ENCODE measurements at places on chromosomes 3 and 15.
A peak's percentile ranks its signal among the peaks of the same experiment; 100 is the strongest.

DNA sequence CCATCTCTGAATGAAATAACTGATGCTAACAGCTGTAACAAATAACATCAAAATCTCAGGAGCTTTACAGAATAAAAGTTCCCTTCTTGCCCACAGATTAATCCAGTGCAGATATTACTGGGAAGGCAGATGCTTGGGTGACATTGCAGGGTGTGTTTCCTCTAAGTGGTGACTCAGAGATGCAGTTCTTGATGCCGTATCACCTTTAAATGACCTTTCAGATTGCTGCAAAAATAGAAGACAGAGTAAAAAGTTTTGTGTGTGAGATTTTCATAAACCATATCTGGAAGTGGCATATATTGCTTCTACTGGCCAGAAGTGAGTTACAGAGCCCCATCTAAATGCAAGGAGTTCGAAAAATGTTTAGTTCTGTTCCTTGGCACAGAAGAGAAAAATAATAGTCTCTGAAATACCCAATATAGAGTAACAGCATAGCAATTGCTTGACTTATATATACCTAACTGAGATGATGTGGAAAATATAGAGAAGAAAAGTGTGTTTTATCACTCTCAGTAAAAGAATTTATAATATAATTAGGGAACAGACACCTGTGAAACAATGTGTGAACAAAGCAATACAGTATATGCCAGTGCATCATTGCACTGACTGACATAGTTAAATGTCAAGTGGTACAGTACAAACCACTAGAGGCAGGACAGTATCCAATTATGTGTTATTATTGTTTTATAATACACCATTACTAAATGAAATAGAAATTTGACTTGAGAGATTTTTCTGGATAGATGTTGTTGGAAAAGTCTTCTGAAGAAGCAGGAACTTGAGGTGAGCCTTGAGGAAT lies 430.7 kb upstream of the CBLB start:
- no peak for DNase-seq

DNA sequence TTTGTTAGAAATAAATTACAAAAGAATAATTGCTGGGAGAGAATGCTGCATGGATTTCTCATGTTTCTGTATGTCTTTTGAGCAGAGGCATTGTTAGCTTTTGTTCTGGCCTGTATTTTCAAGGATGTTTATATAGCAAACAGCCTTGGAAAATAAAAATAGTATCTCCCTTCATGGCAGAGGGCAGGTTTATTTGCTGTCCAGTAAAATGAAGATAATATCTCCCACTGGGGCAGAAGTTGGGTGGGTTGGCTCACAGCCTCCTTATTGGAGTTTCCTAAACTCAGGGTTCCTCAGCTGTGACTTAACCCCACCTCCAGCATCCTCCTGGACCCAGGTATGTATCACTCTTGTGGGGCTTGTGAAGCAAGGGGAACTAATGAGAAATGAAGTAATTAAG lies 43.7 kb upstream of the THSD4 start:
- DNase-seq: no peak

DNA sequence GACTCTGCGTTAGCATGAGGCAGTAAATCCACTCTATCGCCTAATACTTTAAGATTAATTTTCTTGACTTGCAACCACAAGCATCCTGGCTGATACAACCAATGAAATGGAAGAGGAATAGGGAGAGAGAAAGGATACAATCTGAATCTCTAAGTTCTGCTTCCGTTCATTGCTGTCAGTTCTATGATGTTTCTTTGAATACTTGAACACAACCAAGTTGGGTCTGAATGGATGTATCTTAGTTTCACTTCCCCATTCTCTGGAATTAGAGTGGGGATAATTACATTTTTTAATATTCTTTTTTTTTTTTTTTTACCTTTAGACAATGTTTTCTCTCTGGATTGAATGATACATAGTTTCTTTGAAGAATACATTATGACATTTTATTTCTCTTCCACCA lies 22.9 kb downstream of the PDE8A start:
- no peak for DNase-seq

GRCh38 chr15:57592426-57592825 lies 722 bp downstream of the MYZAP start:
- DNase-seq: no peak

GRCh38 chr3:69738315-69738714 lies 949 bp upstream of the MITF start:
- DNase-seq: peak; percentile 1

GRCh38 chr15:89693091-89693490 lies 2.5 kb downstream of the WDR93 start:
- DNase-seq: no peak

DNA sequence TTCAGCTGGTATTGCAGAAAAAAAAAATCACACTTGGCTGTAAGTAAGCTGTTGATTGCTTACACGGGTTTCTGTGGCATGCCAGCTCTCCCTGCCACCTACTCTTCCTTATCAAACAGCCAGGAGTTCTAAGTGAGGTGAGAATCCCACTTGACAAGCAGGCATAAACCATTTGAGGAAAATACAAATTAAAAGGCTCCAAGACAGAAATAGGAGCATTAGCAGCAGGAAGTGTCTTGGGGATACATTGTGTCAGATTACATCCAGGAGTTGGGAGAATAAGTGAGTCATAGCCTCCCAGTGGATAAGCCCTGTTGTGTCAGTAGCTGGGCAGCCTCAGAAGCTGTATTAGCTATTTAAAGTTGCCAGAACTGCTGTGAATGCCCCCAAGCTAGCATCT lies 256.0 kb downstream of the CNTN4 start:
- no peak for DNase-seq

DNA sequence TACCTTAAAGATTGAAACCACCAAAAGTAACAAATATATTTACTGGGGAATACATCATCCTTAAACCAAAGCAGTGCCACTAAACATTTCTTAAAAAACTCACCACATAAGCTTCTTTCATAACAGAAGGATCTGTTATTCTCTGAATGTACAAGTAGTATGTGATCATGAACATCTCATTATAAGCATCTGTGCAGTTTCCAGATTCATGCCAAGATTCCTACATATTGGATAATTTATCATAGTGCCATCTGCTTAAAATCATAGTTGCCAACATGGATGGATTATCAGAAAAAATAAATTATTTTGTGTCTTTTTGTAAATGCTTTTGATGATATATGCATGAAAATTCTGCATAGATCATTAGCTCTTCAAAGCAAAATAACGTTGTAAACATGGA lies 21.8 kb upstream of the BCHE start:
- no peak for DNase-seq

- DNase-seq: no peak
Measured at GRCh38 chr3:186038360-186038759, 70.5 kb downstream of the ETV5 start.

GRCh38 chr15:93200837-93201226 lies 111.8 kb upstream of the RGMA start:
- no peak for DNase-seq

DNA sequence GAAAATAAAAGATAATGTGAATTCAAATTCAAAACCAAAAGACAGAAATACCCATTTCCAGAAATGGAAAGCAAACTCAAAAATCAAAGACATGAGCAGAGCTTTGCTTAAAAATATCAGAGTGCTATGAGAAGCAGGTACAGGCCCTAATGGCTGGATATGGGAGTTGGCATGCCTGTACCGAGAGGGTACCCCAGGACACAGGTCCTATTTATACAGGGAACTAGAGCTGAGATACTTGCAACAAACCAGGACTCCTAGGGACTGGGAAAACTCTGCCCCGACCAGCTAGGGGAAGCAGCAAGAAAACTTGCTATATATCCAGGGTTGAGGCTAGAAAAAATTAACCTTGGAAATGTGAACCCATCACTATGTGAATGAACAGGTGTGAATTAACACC lies 36.0 kb upstream of the SYNPR start:
- DNase-seq: no peak

GRCh38 chr3:137148917-137149316 lies 191.1 kb downstream of the IL20RB start:
- no peak for DNase-seq

DNA sequence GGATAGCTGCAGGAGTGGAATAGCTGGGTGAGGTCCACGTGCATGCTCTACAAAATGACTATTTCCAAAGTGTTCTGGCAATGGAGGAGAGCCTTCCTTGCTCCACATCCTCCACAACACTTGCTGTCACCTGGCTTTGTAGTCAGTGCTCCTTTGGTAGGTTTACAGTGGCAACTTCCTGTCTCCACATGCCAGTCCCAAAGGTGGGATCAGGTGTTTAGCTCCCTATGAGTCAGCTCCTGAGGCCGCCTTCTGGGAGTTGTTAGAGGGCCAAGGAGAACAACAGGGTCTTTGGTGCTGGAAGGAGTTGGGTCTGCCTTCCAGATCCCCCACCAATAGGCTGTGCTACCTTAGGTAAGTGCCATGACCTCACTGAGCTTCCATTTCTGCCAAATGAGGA lies 15.3 kb upstream of the LIMD1 start:
- no peak for DNase-seq

DNA sequence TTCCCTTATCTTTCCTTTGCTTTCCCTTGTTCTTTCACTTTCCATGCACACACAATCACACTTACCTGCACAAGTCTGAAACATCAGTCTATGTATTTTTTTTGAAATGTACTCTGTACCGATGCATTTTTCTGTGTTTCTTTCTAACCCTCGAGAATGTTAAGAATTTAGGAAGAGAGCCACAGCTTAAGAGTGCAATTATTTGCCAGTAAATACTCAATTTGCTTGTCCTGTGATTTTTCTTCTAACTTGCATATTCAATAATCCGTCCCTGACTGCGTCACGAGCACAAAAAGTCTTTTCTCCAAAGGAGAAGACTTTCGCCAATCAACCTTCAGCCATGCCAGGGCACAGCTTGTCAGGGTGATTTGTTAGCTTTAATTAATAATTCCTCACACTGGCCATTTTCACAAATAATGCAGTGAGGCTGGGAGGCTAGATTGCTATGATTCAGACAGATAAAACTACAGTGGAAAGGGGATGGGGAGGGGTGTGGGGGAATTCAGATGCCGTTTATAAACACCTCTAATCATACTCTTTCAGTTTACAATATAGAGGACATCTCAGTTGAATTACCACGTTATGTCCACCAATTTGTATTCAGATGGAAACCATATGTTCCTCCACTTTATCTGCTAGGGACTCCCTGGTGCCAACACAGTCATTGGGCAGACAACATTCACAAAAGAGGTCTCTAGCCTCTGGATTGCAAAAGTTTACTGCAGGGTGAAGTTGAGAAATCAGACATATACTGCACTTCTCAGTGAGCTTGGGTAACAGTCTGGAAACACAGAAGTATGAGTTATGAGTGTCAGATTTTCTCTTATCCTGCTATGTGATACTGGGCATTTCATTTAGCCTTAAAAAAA lies 388.0 kb downstream of the ZBTB20 start:
- DNase-seq: no peak

DNA sequence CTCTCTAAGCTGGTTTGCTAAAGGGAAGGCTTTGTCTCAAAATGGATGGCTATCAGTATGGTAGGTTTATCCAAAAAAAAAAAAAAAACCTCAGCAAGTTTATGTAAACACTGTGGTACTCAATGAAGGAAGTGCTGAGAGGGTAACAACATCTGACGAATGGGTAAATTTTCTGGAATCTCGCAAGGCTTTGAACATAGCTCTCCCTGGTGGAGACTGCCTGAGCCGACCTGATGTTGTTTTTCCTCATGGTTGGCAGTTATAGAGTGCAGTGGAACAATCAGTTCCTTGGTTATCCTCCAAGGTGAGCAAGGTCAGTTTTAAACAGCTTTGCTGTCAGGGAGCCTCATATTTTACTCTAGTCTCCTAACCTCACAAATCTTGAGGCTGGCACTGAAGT lies 94.6 kb downstream of the ZPLD1 start:
- DNase-seq: no peak

DNA sequence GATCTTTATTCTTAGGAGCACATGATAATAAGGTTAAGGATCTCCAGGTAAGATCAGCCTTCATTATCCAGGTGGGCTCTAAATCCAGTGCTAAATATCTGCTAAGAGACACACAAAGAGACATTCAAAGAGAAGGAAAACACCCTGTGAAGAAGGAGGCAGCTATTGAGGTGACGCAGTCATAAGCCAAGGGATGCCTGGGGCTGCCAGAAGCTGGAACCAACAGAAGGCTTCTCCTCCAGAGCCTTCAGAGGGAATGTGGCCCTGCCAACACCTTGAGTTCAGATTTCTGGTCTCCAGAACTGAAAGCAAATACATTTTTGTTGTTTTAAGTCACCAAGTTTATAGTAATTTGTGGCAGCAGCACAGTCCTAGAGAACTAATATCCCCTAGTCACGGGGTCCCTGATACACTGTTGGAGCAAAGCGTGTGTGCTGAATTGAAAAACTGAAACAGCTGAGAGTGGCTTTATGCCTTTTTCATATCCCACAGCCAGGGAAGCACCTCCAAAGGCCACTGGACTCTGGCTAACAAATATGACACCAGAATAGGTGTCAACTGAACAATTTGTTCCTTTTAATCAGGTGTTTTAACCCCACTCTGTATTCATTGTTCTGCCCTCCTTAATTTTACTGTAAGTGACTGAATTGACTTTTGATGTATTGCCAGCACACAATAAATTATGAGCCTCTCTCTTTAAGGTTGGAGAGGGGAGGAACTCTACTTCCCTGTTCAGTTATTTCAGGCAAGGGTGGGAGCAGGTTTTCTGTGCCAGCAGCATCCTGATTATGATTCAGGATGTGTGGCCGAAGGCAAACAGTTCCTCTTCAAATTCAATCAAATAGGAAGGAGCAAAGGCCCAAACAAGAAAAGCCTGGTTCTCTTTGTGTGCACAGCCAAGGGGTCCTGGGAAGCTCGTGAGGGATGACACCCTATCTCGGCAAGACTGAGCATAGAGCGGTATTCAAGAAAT lies 151.8 kb upstream of the HES1 start:
- no peak for DNase-seq

DNA sequence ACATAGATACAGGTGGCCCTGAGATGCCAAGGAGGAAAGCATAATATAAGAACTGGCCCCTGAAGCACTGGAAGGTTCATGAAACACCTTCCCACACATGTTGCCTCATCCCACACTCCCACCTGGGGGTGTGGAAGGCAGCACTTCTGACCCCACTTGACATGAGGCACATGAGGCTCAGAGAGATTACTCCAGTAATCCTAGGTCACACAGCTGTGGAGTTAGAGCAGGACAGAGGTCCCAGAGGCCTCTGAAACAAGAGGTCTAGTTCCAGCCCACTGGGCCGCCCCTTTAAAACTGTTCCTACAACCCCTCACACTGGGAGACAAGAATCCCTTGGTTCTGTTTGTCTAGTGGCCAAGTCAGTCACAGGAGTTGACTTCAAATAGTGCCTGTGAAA lies 7.2 kb downstream of the SSUH2 start:
- no peak for DNase-seq

- no peak for DNase-seq
Measured at GRCh38 chr3:178768072-178768864, 232.0 kb downstream of the KCNMB2 start.

GRCh38 chr15:98503970-98504369 lies 144.4 kb upstream of the IGF1R start:
- no peak for DNase-seq

GRCh38 chr3:39434574-39434973 lies 28.1 kb downstream of the RPSA start:
- DNase-seq: no peak

- no peak for DNase-seq
Measured at GRCh38 chr15:57152133-57152532, 224.2 kb upstream of the CGNL1 start.

- DNase-seq: no peak
Measured at GRCh38 chr15:57251941-57252340, 124.4 kb upstream of the CGNL1 start.
